ENCODE measurements at places on chromosomes 16 and 17.

DNA sequence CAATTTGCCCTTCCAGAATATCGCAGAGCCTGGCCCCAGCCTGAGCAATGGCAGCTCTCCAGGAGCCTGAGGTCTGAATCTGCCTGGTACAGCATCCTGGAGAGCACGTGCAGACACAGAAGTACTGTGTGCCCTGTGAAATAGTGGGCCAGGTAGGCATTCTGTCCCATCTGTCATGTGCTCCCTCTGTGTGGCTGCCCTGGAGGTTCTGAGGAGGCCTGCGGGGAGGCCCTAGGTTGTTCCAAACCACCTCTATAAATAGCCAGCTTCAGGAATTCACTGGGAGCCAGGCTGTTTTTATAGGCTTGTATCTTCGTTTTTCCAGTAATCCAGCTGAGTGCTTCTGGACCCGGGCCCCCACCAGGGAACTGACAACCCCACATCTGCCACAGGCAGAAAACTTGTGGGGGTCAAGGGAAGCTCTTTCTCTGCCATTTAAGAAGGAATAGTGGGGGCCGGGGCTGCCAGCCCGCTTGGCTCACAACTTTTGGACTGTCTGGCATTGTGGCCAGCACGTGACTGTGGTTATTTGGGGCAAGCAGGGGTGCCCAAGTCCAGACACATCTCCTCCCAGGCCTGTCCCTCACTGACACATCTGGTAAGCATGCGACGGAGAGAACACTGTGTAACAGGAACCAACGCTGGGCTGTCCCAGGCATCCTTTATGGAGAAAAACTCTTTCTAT is 356.3 kb upstream of the TNRC6C start:
- DNase-seq: no peak

DNA sequence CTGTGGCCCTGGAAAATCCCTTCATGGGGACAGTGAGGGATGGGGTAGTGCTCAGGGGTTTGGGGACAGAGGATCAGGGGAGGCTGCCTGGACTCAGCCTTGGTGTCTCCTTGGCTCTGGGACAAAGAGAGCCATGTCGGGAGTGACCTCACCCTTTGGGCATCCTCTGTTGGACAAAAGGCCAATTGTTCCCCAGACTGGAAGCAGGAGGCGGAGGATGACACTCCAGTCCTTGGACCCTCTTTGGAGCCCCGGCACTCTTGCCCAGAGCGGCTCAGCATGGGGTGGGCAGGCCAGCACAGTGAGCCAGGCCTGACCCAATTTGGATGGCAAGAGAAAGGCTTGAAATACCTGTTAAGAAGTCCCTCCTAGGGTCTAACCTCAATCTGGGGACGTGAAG is 39.4 kb upstream of the PHB1 start:
- DNase-seq: no peak

- DNase-seq: no peak
Measured at GRCh38 chr17:4559139-4559791, 1.1 kb downstream of the GGT6 start.

- no peak for DNase-seq
Measured at GRCh38 chr16:86222547-86222946, 287.8 kb upstream of the FOXF1 start.

DNA sequence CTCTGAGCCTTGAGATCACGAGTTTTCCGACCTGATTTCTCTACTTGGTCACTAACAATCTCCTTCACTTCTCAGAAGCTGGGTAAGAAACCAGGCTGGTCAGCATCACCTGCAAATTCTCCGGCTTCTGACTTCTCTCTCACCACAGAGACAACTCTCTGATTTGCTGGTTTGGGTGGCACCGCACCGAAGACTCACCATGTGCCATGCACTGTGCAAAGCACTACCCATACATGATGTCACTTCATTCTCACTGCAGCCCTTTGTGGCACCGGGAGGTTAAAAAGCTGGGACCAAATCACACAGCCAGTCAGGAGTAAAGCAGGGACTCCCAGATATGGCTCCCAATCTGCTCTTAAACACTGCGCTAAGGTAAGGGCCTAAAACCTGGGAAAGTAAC is 647 bp downstream of the VAC14 start:
- DNase-seq: no peak

- DNase-seq: no peak
Measured at GRCh38 chr16:62548095-62548494, 511.9 kb upstream of the CDH8 start.

- DNase-seq: no peak
Measured at GRCh38 chr17:55144518-55144917, 120.2 kb upstream of the HLF start.

DNA sequence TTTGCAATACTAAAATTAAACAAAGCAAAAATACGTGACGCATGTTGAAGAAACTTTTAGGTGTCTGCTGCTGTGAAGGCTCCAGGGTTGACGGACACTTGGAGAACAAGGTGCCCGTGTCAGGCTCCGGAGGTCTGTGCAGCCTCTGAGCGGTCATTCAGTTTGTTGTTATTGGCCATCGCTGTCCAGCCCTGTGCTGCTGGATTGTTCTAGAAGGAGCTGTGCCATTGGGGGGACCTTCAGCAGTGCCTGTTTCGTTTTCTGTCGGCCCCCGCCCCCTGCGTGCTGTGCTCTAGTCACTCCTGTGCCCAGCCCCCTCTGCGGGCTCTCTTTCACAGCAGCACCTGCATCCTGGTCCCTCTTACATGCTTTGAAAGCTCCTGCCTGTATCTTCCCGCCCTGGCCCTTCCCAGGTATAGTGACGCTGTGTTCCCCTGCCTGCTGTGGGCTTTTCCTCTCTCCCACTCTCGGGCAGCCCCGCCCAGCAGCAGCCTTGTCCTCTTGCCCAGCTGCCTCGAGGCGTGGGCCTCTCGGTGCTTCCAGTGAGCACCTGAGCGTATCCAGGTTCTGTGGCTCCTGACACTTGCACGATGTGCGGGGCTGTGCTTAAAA is 50.7 kb downstream of the RNF213 start:
- DNase-seq: no peak

DNA sequence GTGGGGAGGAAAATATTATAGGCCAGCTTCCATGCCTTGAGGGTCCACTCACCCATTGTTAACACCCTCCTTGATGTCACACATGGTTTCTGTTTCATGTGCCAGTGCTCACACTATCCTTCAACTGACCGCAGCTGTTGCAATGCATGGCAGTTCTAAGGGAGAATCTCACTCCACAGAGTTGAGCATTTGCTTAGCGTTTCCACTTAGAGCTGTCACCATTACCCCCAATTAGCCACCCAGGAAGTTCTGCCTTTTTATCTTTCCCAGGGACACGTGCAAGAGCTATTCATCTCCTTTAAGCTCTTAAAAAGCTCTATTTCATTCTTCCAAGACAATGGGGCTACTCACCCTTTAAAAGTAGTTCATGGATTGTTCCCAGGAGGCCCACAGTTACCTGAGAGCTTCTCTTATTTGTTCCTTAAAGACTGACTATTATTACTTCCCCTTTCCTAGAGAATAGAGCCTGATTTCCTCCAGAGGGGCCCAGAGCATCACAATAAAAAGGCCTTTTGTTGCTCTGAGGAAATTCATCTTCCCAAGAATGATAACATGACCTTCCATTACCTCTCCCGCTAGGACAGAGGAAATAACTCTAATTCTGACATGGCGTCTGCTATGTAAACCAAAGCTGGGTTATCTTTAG is 126.8 kb downstream of the CACNG3 start:
- no peak for DNase-seq

DNA sequence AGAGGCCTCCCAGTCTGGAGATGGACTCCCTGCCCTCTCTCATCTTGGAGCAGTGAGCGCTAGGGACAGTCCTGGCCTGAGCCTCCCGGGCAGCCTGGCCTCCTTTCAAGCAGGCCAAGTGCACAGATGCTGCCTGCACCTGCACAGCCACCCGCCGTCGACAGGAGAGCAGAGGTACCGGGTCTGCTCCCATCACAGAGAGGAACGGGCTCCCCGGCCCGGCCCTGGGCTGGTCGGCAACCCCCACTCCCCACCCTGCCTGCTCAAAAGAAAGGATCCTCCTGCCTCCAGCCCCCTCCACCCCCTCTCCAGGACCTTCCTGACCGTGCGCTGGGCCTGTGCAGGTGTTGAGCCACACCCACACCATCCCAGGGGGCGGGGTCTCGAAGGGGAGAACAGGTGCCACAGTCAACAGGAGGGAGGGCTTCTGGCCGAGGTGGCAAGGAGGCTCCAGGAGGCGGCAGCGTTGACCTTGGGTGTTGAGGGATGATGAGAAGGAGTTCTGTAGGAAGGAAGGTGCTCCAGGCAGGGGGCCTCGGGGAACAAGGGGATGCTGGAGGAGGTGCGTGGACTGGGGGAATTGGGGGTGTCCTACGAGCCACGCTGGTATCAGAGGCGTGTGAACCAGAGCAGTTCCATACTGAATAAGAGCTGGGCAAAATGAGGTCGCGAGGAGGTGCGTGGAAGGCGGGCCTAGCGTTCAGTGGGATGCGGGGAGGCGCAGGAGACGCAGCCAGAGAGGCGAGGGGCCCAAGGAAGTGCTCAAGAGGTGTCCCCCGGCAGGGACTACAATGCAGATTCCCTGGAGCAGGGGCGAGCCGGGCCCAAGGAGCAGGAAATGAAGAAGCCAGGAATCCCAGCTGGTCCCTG is 967 bp upstream of the CDH15 start:
- DNase-seq: no peak

GRCh38 chr16:80046848-80047247 is 446.3 kb upstream of the MAF start:
- DNase-seq: no peak

GRCh38 chr16:74776926-74777325 is 2.3 kb upstream of the FA2H start:
- no peak for DNase-seq

DNA sequence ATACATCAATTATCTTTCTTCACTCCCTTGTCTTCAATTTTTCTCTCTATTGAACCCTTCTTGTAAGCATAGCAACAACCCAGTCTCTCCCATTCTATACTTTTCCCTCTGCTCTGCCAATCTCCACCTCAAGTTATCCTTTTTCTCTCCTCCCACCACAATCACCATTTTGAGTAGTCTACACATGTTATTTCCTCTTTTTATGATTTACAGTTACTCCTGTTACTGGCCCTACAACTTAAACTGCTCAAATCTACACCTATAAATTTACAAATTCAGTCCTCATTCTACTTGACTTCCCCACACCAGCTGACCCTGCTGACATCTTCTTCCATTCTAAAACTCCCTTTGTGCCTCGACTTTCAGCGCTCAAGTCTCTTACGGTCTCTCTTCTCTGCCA is 84.6 kb downstream of the SPAG9 start:
- DNase-seq: no peak

DNA sequence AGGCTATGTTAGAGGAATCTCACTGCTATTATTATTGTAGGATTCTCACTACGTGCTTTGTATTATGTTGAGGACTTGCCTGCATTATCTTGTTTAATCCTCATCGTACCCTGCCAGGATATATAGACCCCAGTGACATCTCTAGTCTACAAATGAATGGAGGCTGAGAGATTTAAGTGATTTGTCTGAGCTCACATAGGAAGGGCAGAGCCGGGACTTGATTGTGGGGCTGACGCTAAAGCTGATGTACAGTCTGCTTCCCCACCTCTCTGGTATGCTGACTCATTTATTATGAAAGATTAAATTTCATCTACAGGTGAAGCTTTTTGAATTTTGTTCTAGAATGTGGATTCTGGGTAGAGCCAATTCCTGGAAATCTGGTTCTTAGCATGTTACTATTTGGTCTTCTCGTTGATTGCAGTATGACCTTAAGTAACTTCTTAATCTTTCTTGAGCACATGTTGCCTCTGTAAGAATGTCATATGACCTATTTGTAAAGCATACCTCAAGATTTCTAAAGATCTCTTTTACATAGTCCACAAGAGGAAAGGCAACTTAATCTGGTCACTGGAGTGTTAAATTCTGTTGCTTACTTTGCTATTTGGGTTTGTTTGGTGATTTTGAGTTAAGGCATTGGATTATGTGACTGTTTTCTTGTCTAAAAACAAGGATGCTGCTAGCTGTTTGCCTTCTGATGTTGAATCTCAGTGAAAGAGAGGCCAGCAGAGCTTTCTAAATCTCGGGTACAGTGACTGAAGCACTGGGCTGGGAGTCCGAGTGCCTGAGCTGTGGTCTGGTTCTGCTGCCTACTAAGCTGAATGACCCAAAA is 12.4 kb downstream of the METTL9 start:
- DNase-seq: no peak

- DNase-seq: no peak
Measured at GRCh38 chr17:38324141-38324697, 19.5 kb downstream of the GPR179 start.

GRCh38 chr17:17385491-17385890 is 82.3 kb downstream of the NT5M start:
- no peak for DNase-seq

DNA sequence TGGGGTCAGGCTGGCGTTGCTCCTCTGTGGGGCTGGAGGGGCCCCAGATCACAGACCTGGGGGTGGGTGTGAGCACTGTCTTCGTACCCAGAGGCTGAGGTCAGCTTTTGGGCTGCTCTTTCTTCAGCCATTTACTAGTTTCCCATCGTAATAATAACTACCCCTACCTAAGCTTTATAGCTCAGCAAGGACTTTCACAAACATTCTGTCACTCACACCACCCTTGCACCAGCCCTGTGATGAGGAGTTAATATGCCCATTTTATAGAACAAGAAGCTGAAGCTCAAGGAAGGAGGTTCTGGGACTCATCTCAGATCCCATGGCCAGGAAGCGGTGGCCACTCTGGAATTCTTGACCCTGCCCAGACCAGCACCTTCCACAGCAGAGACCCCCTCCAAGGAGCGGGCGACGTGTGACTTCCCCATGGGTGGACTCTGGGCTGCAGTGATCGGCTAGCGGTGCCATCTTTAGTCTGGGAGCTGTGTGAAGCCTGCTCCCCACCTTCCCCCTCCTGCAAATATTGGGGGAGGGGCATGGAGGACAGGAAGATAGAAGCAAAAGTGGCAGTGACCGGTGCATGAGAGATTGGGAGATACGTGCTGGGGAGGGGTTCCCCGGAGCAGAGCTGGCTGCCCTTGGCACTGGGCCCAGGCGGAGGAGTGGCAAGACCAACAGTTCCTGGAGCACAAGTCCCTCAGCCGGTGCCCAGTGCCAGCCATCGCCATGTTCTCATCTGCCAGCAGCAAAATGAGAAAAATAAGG is 81.8 kb upstream of the TOB1 start:
- DNase-seq: peak; percentile 70

DNA sequence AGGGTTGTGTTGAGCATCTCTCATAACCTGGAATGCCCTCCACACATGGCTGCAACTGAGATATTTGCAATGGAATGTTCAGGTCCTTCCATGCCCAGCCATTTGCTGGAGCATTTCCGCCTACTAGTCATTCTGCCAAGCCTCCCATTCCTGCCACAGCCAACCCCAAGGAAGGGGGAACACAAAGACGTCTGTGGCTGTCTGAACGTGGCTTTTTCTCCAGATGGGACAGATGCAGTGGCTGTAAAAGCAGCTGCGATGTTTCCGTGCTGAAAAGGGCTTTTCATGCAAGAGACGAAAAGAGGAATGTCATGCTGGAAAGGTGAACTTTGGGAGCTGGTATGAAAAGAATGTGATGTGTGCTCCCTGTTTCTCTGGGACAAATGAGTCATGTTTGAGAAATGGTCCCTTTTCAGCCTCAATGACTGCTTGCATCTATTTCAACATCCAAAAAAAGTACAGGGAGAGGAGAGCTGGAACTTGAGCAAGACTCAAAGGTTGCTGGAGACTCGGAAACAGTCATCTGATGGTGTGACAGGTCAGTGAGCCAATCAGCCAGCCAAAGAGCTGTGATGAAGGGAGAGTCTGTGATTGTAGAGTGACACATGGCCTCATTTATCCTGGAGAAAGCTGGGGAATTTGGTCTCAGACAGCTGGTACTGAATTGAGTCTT is 208.9 kb downstream of the SHISA9 start:
- DNase-seq: no peak

All from CMK (cell line).